HCEC 1CT (cell line): ENCODE measurements at places on chromosomes 5 and 9.

DNA sequence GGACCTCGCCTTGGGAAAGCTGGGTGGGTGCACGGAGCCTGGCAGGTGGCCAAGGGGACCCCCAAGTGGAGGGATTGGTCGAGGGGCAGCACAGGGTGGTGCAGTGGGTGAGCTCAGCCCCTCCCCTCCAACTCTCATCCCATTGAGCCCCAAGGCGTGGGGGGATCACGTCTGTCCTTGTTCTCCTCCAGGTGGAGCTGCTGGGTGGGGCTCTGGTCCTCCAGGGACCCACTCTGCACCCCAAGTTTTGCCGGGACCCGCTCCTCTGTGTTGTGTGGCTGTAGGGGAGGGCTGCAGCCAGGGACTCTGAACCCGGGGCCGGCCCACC is 3.6 kb upstream of the FUT7 start:
- no peak for DNase-seq

DNA sequence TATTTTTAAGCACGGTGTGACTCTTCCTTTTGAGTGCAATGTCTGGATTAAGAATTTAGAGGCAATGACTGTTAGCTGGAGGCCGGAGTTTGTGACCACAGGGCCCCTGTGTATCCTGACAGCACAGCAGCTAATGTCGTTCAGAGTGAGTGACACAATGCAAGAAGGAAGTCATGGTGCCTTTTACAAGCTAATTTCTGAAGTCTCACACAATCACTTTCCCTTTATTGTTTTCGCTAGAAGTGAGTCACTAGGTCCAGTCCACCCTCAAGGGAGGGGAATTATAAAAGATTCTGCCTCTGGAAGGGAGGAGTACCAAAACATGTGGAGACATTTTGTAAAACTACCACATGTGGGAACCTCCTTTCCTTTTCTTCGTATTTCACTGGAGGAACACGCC is 185.5 kb upstream of the FGF10 start:
- DNase-seq = no peak

GRCh38 chr5:174448662-174449061 is 275.7 kb upstream of the MSX2 start:
- DNase-seq = no peak

DNA sequence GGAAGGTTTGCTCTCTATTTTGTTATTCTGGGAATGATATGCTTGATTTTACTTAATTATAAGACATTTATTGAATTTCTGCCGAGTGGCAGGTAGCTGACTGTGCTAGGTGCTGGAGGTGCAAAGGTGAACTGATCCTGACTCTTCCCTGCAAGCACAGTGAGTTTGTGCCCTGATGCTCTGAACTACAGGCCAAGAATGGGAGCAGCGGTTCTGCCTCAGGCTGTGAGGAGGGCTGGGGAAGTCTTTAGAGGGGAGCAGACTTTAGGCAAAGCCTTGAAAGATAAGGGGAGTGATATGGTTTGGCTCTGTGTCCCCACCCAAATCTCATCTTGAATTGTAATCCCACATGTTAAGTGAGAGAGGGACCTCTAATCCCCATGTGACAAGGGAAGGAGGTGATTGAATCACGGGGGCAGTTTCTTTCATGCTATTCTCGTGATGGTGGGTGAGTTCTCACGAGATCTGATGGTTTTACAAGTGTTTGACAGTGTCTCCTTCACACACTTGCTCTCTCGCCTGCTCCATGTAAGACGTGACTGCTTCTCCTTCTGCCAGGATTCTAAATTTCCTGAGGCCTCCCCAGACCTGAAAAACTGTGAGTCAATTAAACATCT is 73.1 kb downstream of the NDFIP1 start:
- DNase-seq = no peak

DNA sequence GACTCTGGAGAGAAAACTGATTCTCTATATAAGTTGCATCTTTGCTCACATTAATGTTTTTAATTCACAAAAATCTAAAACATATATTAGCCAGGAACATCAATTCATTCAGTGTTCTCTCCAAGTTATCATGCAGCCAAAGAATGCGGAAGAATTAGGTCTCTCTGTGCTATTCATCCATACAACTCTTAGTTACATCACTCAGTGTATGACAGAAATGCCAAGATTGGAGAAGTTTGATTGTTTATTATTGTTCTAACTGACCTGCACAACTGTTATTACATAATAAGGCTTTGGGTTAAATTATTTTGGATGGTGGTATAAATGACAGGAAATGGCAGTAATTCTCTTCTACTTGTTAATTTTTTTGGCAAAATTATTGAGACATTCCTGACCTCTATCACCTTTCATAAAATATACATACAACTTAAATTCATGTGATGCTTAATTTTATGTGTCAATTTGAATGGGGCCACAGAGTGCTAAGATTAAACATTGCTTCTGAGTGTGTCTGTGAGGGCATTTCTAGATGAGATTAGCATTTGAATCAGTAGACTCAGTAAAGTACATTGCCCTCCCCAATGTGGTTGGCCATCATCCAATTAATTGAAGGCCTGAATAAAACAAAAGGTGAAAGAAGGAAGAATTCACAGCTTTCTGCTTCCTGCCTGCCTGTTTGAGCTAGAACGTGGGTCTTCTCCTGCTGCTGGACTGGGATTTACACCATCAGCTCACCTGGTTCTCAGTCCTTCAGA is 70.2 kb downstream of the NR2F1-AS1 start:
- no peak for DNase-seq

DNA sequence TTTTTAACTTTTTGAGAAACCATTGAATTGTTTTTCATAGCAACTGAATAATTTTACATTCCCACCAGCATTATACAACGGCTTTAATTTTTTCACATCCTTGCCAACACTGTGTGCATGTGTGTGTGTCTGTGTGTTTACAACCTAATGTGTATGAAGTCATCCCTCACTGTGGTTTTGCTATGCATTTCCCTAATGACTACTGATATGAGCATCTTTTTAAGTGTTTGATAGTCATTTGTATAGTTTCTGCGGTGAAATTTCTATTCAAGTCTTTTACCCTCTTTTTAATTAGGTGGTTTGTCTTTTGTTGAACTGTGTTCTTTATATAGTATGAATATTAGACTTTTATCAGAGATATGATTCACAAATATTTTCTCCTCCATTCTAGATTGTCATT is 263.1 kb upstream of the COX7C start:
- DNase-seq = no peak
